Aorta (tissue), 5 donors: ENCODE measurements at places on chromosomes 2 and 18. TPM values are rescaled to one million over a fixed set of nuclear protein-coding genes. Genes with fewer than 3 reads are reported as not detected.
A peak's percentile ranks its signal among the peaks of the same experiment; 100 is the strongest.

DNA sequence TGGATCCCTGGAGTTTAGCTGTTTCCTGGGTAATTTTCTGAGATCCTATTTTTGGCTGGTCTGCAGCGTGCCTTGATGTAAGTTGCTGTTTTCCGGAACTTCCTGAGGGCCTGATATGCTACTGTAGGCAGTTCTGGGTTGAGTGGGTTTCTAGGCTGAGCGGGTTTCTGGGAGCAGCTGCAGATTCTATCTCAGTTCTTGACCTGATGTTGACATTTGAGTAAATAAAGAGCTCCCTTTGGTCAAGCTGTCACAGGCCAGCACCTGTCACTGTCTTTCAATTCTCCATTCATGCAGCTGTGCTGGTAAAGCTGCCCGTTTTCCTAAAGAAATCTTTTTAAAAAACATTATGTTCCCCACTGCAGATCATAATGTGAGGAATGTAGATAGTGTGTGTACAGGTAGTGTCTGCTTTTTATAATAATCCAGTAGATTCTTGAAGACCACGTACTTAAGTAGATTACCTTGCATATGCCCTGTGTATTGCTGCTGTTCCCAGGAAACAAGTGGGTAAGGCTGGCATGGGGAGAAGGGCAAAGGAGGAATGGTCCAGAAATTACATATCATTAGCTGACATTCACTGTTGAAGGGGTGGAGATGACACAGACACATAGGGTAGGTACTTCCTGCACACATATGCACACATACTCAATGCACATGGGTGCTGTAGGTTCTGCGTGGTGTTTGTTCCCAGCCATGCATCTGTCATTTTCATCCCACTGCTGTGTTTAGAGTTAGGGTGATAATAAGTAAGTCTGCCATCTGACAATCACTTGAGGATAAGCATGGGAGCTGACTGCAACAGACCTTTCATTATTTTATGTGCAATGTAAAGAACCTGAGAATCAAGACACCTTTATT is 25.9 kb downstream of the CD28 start:
- no peak for DNase-seq

- DNase-seq = no peak
These were observed 51.7 kb downstream of the NOP58 start for GRCh38 chr2:202317080-202317857.

DNA sequence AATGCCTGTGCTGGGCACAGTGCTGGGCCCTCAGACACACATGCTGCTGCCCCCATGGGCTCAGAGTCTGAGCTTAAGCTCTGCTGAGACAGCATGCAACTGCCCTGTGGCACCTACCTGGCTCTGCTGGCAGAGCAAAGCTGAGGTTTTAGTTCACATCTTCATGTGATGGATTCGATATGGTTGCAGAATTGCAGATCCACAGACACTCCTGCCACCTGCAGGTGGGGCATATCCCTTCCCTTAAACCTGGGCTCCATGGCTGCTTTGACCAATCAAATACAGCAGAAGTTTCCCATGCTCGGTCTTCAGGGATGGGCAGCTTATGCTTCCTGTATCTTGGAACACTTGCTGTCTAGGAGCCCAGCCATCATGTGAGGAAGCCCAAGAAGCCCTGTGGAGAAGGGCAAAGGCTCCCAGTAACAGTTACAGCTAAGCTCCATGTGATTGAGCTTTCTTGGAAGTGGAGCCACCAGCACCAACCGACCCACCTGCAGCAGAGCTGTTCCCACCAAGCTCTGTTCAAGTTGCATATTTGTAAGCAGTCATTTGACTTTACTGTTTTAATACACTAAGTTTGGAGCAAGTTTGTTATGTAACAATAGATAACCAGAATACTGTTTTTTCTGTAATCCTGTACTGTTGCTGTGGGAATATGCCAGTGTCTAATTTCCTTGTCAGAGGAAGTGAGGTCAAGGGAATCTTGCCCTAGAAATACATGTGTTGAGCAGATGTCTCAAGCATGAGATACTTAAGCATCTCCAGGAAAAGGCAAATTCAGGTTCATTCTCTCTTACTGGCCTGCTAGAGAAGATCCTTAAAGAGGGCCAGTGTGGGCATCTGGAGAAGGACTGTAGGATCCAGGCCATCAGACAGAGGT is 79.3 kb downstream of the SH3RF3 start:
- no peak for DNase-seq

- DNase-seq = no peak
These were observed 29.7 kb upstream of the FHL2 start for GRCh38 chr2:105428387-105429018.

GRCh38 chr2:130154773-130155765 is 10.2 kb upstream of the CCDC74B start:
- no peak for DNase-seq

- no peak for DNase-seq
These were observed 339.4 kb downstream of the BCL11A start for GRCh38 chr2:60213865-60214625.

DNA sequence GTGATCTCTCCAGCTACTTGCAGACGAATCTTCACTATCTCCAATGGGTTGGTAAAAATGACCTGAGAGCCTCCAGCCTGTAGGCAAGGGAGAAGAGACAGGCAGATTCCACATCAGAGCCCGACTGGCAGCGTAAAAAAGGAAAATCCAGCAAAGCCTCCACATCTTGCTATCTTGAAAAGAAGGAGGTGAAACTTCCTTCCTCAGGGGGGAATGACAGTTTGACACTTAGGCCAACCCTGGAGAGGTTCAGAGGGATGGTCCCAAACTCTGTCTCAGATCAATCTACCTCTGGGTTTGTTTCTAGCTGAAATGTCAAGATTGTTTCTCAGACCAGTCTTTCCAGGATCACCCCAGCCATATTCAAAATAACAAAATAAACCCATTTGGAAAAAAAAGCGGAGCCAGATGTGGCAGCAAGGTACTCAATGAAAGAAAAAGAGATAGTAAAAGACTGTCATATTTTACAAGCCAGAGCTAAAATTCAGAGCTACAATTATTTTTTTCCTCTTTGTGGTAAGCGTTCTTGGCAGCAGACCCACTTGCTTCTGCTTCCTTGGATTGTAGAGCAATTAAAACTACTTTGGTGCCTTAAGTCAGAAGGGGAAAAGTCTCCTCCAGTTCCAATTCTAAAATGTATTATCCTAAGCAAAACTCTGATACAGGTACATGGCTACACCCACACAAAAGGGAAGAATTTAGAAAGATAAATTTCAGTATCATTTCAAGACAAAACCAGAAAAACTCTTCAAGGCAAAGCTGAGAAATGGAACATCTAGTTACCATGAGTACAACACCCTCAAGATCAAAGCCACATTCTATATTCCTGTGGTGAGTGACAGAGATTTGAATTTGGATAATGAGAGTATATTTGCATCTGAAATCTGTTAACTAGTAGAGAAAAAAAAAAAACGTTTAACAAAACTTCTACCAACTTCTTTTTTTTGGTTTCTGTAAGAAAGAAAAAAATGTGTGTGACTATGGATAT is 100.1 kb downstream of the SLC25A12 start:
- DNase-seq = no peak

GRCh38 chr2:241801611-241802420 is 7.2 kb upstream of the NEU4 start:
- peak; percentile 73 for DNase-seq

The LYPD1 gene
- total RNA-seq = 0.49 TPM

The COL6A3 gene
- 190 TPM for total RNA-seq

The PJVK gene
- 8.4 TPM for total RNA-seq

The SDC1 gene
- total RNA-seq = 0.66 TPM
